ENCODE measurements at places on chromosomes 11 and 22. TPM values are rescaled to one million over a fixed set of nuclear protein-coding genes. Genes with fewer than 3 reads are reported as not detected.

FGF19 gene
- polyA plus RNA-seq = not detected

B4GALNT4 gene
- 0.56 TPM for polyA plus RNA-seq

TSSC4 gene
- polyA plus RNA-seq = 4.8 TPM

CD6 gene
- polyA plus RNA-seq = not detected

CLCF1 gene
- polyA plus RNA-seq = not detected

ASPHD2 gene
- polyA plus RNA-seq = 16.1 TPM

NAV2 gene
- 0.36 TPM for polyA plus RNA-seq

PRDM11 gene
- 2.5 TPM for polyA plus RNA-seq

OR5T3 gene
- not detected for polyA plus RNA-seq

OR52D1 gene
- polyA plus RNA-seq = not detected

SLC35E4 gene
- 3.6 TPM for polyA plus RNA-seq

KRTAP5-8 gene
- polyA plus RNA-seq = not detected

CRYBB2 gene
- polyA plus RNA-seq = 0.63 TPM

NUP160 gene
- polyA plus RNA-seq = 5.9 TPM

MMP10 gene
- polyA plus RNA-seq = not detected

MUC15 gene
- polyA plus RNA-seq = not detected

NLRP10 gene
- not detected for polyA plus RNA-seq

TM7SF2 gene
- polyA plus RNA-seq = 17.1 TPM

APOBEC3H gene
- not detected for polyA plus RNA-seq

CARD16 gene
- 9.0 TPM for polyA plus RNA-seq

HSD17B12 gene
- 57.7 TPM for polyA plus RNA-seq

OVCH2 gene
- not detected for polyA plus RNA-seq

SMCO4 gene
- 2.5 TPM for polyA plus RNA-seq

XKR3 gene
- polyA plus RNA-seq = not detected

KLHL35 gene
- polyA plus RNA-seq = 0.74 TPM

ALDH3B1 gene
- polyA plus RNA-seq = 0.11 TPM

SCN2B gene
- 19.5 TPM for polyA plus RNA-seq

PHLDB1 gene
- polyA plus RNA-seq = 28.3 TPM

TBX1 gene
- polyA plus RNA-seq = not detected

CCDC73 gene
- 0.91 TPM for polyA plus RNA-seq

RIMBP3B gene
- polyA plus RNA-seq = 0.15 TPM

ANGPTL5 gene
- 0.42 TPM for polyA plus RNA-seq

HBE1 gene
- polyA plus RNA-seq = not detected

ESRRA gene
- 7.9 TPM for polyA plus RNA-seq

TSPAN4 gene
- polyA plus RNA-seq = not detected

APOA1 gene
- polyA plus RNA-seq = 12.6 TPM

POU2AF1 gene
- not detected for polyA plus RNA-seq

NLRP6 gene
- not detected for polyA plus RNA-seq

PNPLA3 gene
- 0.11 TPM for polyA plus RNA-seq

OR9G4 gene
- not detected for polyA plus RNA-seq

ACRV1 gene
- polyA plus RNA-seq = 0.56 TPM

NRXN2 gene
- 3.1 TPM for polyA plus RNA-seq

CNGA4 gene
- not detected for polyA plus RNA-seq

SLC22A6 gene
- not detected for polyA plus RNA-seq

C1QTNF5 gene
- polyA plus RNA-seq = not detected

SMIM35 gene
- polyA plus RNA-seq = not detected

GGT5 gene
- not detected for polyA plus RNA-seq

PNPLA5 gene
- polyA plus RNA-seq = not detected

DNAJB7 gene
- polyA plus RNA-seq = not detected

OSBPL5 gene
- polyA plus RNA-seq = 0.17 TPM

POGLUT3 gene
- polyA plus RNA-seq = not detected

EFEMP2 gene
- 1.8 TPM for polyA plus RNA-seq

PYGM gene
- 0.69 TPM for polyA plus RNA-seq

APOL3 gene
- polyA plus RNA-seq = not detected

ESAM gene
- not detected for polyA plus RNA-seq
